Neural crest cell (in vitro differentiated cells): ENCODE measurements at places on chromosomes 3 and 15.
A peak's percentile ranks its signal among the peaks of the same experiment; 100 is the strongest.

- DNase-seq = no peak
These were observed 85.9 kb downstream of the NCEH1 start for GRCh38 chr3:172624999-172625398.

DNA sequence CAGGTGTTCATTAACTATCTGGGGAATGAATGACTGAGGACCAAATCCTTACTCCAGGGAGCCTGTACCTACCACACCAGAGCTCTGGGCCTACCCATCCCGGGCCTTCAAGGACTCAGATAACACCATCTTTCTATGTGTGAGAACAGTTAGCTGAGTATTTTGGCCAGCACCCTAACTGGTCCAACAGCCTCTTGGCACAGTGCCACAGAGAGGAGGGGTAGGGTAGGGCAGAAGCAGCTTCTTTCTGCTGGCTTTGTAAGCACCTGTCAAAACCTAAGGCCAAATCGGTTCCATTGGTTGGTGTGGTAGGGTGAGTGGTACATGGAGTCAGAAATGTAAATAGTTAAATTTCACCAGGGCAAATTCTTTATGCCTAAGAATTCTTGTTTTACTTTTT lies 26.7 kb downstream of the ISL2 start:
- no peak for DNase-seq

DNA sequence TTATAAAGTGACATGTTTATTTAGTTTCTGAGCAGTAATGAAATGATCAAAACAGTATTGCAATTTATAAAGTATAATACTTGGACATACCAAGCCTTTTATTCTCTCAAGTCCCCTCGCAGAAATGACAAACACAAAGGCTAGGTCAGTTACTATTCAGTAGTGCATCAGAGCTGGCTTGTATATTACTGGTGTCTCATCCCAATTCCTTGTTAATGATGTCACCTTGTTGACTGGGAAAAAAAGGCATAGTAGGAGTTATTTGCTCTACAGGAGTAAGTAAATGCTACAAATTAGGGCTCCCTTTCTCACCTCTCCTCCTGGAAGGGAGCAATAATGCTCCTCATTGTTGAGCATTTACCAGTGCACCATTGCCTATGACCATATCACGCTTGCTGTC lies 317.6 kb downstream of the CHL1 start:
- no peak for DNase-seq

DNA sequence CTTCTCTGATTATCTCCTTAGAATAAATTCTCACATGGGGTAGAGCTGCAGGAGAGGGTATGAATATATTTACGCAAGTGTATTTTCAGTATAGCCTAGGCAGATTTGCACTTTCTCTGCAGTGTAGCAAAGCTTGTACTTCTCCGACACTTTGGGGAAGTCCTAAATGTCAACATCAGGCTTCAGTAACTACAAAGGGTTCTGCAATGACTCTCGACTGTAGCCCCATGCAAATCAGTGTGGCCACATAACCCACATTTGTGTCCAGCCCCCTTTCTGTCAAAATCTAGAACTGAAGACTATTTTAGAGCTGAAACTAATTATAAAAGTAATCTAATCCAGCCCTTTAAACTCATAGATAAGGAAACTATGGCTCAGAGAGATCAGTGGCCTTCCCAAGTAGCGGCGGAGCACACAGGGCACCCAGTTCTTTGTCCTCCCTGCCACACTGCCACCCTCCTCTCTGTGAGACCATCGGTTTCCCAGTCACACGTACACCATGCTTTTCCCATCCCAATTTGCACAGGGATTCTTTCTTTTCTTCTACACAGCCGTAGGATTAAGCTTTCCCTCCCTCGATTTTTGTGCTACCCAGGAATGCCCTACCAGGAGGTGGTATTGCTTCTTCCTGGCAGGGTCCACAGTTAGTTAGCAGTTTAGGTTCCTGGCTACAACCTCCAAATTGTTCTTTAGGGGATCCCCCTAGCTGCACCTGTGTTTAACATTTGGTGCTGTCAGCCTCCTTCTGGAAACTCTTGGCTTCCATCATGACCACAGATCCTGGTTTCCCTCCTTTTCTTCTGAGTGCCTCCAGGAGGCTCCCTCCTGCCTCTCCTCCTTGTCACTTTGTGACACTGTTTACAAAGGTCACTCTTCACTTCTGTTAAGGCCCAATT lies 22.9 kb downstream of the MRAS start:
- no peak for DNase-seq

GRCh38 chr3:16481546-16481897 lies 32.0 kb downstream of the RFTN1 start:
- no peak for DNase-seq

- no peak for DNase-seq
These were observed 201.1 kb upstream of the LRRFIP2 start for GRCh38 chr3:37375184-37376127.

- DNase-seq = no peak
These were observed 18.7 kb downstream of the STARD9 start for GRCh38 chr15:42594095-42594494.

- DNase-seq = no peak
These were observed 11.2 kb upstream of the KPNA4 start for GRCh38 chr3:160576621-160577020.

DNA sequence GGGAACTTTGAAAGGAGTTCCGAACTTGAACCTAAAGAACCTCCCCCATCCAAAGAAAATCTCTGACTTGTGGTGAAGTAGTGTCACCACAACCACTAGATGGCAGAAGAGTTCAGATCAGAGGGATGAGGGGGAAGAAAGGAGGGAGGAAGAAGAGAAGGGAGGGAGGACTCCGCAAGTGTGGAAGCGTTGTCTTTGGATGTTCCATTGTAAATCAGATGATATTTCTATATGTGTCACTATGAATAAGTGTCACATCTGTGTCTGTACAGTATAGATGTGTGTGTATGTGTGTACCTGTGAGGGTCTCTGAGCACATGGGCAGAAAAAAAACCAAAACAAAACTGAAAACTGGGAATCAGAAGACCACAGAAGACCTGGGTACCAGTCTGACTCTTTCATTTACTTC lies 16.9 kb downstream of the SLC24A1 start:
- DNase-seq = peak; percentile 26

DNA sequence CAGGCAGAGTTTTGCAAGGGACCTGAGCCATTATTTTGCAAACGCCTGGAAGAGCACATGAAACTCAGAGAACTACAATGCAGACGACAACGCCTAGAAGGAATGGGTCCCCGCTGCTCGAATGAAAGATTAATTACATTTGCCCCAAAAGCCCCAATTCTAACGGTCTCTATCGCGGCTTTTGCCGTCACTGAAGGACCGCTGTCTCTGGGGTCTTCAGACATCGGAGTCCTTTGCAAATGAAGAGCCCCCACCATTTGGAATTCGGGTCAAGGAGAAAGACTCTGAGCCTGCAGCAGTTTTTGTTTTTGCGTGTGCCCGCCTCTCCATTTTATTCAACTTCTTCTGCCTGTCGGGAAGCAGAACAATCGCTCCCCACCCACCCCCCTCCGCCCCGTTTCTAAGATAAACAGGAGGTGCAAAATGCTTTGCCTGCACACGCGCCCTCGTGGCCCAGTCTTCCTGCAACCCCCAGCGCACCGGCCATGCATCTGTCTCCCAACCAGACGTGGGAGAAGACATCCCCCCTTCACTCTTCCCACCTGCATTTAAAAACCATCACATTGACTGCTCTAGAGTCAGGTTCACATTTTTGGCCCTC lies 13.5 kb downstream of the SOX2 start:
- no peak for DNase-seq

DNA sequence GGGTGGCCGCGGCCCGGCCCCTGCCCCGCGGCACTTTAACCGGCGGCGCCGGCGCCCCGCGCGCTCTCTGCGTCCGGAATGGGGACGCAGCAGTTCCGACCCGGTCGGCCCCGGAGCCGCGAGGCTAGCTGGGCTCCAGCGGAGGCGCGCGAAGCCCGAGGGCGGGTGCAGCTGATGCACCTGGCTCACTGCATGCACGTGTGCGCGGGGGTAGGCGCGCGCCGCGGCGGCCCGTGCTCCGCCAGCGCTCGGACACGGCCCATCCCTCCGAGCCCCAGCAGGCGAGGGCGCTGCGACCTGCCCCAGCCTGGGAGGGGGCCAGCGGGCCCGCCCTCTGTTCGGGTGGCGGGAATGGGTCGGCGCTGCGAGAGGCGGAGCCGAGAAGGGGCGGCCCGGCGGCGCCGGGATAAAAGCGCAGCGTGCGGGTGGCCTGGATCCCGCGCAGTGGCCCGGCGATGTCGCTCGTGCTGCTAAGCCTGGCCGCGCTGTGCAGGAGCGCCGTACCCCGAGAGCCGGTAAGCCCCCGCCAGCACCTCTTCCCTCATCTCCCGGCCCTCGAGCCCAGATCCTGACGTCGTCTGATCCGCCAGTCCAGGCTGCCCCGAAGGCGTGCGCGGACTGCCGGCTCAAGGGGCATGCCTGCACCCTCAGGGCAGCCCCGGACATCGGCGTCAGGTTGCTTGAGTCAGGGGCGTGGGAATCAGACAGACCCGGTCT lies at the start of the genes CHDH and IL17RB:
CHDH (minus strand) TSS at position 286 of the 717 bp plus-strand sequence. CDS start 22,411 bp downstream, outside the sequence.
IL17RB (plus strand) TSS at position 435 of the 717 bp plus-strand sequence; CDS start at position 456, 21 bp downstream.
- DNase-seq = peak; percentile 40

DNA sequence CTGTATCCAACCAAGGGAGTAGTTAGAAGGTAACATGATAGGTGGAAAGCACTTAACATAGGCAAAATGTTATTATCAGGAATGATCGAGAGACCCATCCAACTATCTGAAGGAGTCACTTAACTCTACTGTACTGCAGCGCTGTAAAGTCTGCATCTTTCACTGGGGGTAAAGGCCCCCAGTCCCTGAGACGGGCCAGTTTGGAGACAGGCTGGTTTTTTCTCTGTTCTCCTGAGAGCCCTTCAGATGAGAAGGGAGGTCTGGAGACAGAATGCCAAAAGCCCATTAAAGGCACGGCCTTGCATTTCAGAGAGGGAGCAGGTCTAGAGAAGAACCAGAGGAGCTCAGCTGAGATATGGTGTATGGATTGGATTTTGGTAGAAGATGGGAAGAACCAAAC lies 71.3 kb upstream of the CGNL1 start:
- DNase-seq = no peak

GRCh38 chr15:82995076-82995475 lies 9.1 kb downstream of the RAMAC start:
- no peak for DNase-seq

GRCh38 chr3:129954514-129954913 lies 20.0 kb upstream of the TRH start:
- DNase-seq = no peak

- DNase-seq = no peak
These were observed 366.5 kb downstream of the LRRC3B start for GRCh38 chr3:26989037-26989436.

DNA sequence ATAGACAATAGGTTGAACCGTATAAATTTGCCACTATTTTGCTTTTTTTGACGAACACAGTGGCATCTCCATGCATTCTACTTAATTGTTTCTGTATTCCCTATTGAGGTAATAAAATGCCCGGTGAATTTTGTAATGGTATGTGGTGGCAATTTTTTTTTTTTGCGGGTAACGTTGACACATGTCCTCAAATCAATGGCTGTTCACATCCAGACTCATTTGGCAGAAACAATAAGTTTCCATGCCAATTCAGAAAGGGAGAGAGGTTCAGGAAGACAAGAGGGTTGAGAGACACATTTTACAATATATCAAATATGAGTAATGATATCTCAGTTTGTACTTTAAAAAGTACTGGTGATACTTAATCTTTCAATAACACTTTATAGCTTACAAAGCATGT lies 463.9 kb downstream of the WDR72 start:
- DNase-seq = no peak
